ENCODE measurements at places on chromosomes 1 and 21. TPM values are rescaled to one million over a fixed set of nuclear protein-coding genes. Genes with fewer than 3 reads are reported as not detected.

Gene DCST2
- 0.35 TPM for total RNA-seq

Gene DNAI4
- 1.4 TPM for total RNA-seq

Gene EVI5
- total RNA-seq: 10.5 TPM

DNA sequence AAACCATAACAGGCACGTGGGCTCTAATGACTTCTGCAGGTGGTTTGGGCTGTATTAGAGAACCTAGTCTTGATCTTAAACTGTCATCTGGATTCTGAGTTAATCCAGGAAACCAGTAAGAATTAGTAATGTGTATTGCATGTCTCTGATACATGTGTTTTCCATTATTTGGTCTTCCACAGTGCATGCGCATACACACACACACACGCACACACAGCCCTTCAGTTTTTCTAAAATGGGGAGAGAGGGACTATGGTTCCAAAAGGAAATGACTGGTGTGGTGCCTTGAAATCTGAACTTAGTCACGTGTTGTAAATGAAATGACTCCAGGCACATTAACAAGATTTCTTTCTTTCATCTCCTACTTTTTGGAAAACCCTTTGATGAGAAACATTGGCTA is 67.6 kb downstream of the OLFML2B start:
- H3K4me3 ChIP-seq: no peak overlapping the region
- H3K27me3 ChIP-seq: no peaks in the 10 kb centered on the region
- DNase-seq: no peak
- H3K36me3 ChIP-seq: peaks cover 9% of the 10 kb centered on the region
- H3K4me1 ChIP-seq: no peaks in the 10 kb centered on the region

- no peak overlapping the region for H3K27ac ChIP-seq
- H3K4me1 ChIP-seq: no peaks in the 10 kb centered on the region
- no peaks in the 10 kb centered on the region for H3K27me3 ChIP-seq
- DNase-seq: no peak
- no peak overlapping the region for H3K4me3 ChIP-seq
- H3K36me3 ChIP-seq: peaks cover 13% of the 10 kb centered on the region
Observed at GRCh38 chr1:218330043-218330623, 15.0 kb upstream of the TGFB2 start.

GRCh38 chr1:54490361-54491248 is 57.4 kb upstream of the ACOT11 start:
- no peaks in the 10 kb centered on the region for H3K36me3 ChIP-seq
- H3K27ac ChIP-seq: no peak overlapping the region
- H3K4me1 ChIP-seq: peaks cover 2% of the 10 kb centered on the region
- DNase-seq: peak; percentile 93
- peaks cover 5% of the 10 kb centered on the region for H3K27me3 ChIP-seq

Measured in H9 (cell line).